ENCODE measurements at places on chromosomes 2 and 18. TPM values are rescaled to one million over a fixed set of nuclear protein-coding genes. Genes with fewer than 3 reads are reported as not detected.

- DNase-seq, result no peak
Observed at GRCh38 chr2:230602562-230603230, 109.9 kb upstream of the CAB39 start.

DNA sequence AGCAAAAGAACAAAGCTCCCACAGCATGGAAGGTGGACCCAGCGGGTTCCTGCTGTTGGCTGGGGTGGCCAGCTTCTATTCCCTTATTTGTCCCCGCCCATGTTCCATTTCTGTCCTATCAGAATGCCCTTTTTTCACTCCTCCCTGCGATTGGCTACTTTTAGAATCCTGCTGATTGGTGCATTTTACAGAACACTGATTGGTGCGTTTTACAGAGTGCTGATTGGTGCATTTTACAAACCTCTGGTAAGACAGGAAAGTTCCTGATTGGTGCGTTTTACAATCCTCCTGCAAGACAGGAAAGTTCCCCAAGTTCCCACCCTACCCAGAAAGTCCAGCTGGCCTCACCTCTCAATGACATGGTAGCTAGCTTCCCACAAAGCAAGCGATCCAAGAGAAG lies 40.2 kb upstream of the UGP2 start:
- no peak for DNase-seq

DNA sequence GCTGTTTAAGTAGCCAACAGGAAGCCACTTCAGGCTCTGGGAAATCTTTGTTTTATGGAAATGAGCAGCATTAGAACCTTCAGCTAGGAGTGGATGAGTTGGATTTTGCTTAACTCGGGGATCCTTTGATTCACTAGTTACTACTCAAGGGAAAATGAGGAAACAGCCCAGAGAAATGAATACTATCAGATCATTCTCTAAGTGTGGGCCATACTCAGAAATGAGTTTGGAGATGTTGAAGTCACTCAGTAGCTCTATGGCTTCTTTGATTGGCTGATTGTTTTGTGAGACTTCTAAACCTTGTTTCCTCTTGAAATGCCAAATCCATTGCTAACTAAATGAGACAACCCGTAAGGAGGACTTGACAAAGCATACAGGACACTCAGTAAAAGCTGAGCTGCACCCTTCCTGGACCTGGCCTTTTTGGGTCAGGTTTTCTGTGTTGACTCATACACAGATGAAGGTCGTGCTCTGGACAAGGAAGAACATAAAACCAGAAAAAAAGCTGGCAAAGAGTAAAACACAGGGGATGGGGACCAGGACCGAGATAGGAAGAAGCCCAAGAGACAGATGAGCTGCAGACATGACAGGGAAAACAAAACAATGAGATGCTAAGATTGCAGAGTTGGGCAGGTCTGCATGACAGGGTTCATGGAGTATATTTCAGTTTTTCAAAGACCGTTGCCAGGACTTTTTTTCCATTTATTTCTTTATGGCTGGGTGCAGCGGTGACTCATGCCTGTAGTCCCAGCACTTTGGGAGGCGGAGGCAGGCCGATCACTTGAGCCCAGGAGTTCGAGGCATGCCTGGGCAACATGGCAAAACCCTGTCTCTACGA lies 41.6 kb downstream of the INO80C start:
- no peak for DNase-seq

Gene ZSWIM2
- 0.16 TPM for total RNA-seq

Gene KDSR
- total RNA-seq, result 42.3 TPM

Gene ESPNL
- 8.5 TPM for total RNA-seq
